OCI-LY7 (cell line): ENCODE measurements at places on chromosomes 12 and 14. TPM values are rescaled to one million over a fixed set of nuclear protein-coding genes. Genes with fewer than 3 reads are reported as not detected.

POP5 gene
- total RNA-seq = 61.8 and 61.9 TPM in 2 replicates

VRTN gene
- not detected in 2 replicates for total RNA-seq

ALG10B gene
- 23.6 and 24.1 TPM in 2 replicates for total RNA-seq

OR11G2 gene
- total RNA-seq = not detected in 2 replicates

PIWIL1 gene
- total RNA-seq = not detected in 2 replicates

SDR9C7 gene
- not detected in 2 replicates for total RNA-seq

OTX2 gene
- not detected in 2 replicates for total RNA-seq

PPM1H gene
- 2.0 and 3.9 TPM in 2 replicates for total RNA-seq

RNFT2 gene
- total RNA-seq = 62.2 and 74.3 TPM in 2 replicates

NTF3 gene
- total RNA-seq = 11.5 and 14.1 TPM in 2 replicates

FAR2 gene
- not detected in 2 replicates for total RNA-seq

IGFBP6 gene
- 1.2 and 2.9 TPM in 2 replicates for total RNA-seq

CD163L1 gene
- not detected in 2 replicates for total RNA-seq
